ENCODE measurements at places on chromosomes 4 and X. TPM values are rescaled to one million over a fixed set of nuclear protein-coding genes. Genes with fewer than 3 reads are reported as not detected.

Gene ETDB
- not detected for total RNA-seq

DNA sequence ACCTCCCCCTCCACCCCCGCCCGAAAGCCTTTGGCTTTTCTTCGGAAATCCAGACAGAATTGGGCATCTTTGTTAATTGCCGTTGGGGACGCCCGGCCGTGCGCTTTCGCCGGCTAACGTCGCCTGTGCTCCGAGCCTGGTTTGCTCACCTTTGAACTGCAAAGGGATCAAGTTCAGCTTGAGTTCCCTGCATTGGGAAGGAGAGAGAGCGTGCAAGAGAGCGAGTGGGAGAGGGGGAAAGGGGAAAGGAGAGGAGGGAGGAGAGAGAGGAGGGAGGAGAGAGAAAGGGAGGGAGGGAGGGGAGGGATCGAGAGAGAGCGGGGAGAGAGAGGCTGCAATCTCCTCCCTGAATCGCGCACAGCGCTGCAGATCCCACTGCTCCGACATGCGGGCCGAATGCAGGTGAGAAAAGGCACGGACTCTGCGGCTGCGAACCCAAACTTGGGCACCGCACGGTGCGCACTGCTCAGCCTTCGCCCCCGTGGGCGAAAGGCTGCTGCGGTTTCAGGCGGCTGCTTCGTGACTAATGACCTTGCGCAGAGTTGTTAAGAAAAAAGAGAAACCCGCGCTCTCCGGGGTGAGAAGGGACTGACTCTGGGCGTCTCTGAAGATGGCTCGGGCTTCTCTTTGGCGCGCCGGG is at the start of gene PCDH7:
Gene PCDH7 (plus strand): TSS at position 349 of the 640 bp plus-strand sequence. CDS start 1,054 bp downstream, outside the sequence.
- peak within 1 kb of the TSS; percentile 52 for H3K27ac ChIP-seq
- H3K36me3 ChIP-seq, result no peaks in the 10 kb centered on the region
- H3K27me3 ChIP-seq, result peaks cover 12% of the 10 kb centered on the region
- peak within 1 kb of the TSS; percentile 58 for H3K4me3 ChIP-seq
- H3K4me1 ChIP-seq, result no peaks in the 10 kb centered on the region

Gene STK26
- 10.2 TPM for total RNA-seq

Gene SPACA5
- not detected for total RNA-seq

DNA sequence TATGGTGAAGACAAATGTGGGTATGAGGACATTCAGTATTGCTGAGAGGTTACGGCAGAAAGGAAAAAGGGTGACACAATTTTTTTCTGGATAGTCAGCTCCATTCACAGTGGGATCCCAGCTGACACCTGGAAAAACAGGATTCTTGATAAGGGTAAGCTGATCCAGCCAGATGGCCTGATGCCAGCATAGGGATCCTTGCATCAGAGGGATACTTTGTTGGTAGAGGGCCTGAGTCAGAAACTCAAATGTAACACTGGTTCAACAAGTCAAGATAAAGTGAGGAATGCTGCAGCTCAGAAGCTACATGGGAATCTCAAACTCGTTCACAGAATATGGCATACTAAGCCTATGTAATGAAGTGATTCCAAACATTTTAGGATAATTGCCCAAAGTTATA is 726.7 kb downstream of the C4orf33 start:
- H3K4me1 ChIP-seq, result no peaks in the 10 kb centered on the region
- H3K4me3 ChIP-seq, result no peak overlapping the region
- DNase-seq, result no peak
- no peak overlapping the region for H3K27ac ChIP-seq
- no peaks in the 10 kb centered on the region for H3K36me3 ChIP-seq
- no peaks in the 10 kb centered on the region for H3K27me3 ChIP-seq

DNA sequence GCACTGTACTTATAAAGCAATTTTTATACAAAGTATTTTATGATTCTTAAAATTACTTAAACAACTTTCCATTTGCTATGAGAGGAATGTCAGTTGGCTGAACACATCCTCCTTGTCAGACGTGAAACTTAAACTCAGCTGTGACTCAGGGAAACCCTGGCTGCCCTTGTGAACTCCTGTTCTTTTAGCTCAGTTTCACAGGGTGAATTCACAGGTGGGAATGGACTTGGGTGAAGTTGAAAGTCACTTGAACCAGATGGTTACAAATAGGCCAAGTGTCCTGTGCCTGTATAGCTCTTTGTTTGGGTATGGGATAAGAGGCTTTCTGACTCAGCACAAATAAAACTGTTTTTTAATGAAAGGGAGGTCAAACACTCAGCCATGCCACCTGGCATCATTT is 67.4 kb upstream of the FAM47B start:
- no peak overlapping the region for H3K27ac ChIP-seq
- H3K27me3 ChIP-seq, result no peaks in the 10 kb centered on the region
- no peaks in the 10 kb centered on the region for H3K4me1 ChIP-seq
- no peaks in the 10 kb centered on the region for H3K36me3 ChIP-seq
- H3K4me3 ChIP-seq, result no peak overlapping the region

DNA sequence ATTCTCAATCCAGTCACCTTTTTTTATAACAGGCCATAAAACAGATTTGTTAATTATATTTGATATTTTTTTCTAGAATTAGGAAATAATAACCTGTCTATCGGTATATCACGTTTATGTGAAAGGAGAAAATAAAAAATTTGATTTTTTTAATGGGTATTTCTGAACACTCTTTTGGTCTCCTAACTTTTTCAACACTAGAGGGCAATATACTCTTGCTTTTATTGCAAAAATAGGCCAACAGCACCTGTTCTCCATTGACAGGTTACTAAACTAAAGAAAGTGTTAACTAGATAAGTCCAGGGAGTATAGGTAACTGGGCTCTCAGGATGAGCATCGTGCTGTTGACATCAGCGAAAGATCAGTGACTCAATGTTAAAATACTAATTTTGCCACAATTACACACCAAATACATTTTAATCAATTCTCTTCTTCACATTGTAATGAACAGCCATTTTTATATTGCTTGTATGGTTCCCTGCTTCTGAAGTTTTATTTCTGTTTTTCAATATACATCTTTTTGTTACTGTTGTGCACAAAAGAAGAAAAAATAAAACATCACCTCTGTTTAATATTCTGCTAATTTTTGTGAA is 22.8 kb downstream of the NDST4 start:
- DNase-seq, result no peak
- H3K27me3 ChIP-seq, result no peaks in the 10 kb centered on the region
- H3K4me1 ChIP-seq, result no peaks in the 10 kb centered on the region
- no peaks in the 10 kb centered on the region for H3K36me3 ChIP-seq
- H3K27ac ChIP-seq, result no peak overlapping the region

GRCh38 chrX:44775726-44776125 is 68.1 kb upstream of the DUSP21 start:
- no peaks in the 10 kb centered on the region for H3K27me3 ChIP-seq
- H3K4me3 ChIP-seq, result no peak overlapping the region
- H3K27ac ChIP-seq, result no peak overlapping the region
- no peaks in the 10 kb centered on the region for H3K36me3 ChIP-seq
- no peaks in the 10 kb centered on the region for H3K4me1 ChIP-seq
- DNase-seq, result no peak

Gene SSX2B
- not detected for total RNA-seq

Gene SLC7A11
- 0.47 TPM for total RNA-seq

DNA sequence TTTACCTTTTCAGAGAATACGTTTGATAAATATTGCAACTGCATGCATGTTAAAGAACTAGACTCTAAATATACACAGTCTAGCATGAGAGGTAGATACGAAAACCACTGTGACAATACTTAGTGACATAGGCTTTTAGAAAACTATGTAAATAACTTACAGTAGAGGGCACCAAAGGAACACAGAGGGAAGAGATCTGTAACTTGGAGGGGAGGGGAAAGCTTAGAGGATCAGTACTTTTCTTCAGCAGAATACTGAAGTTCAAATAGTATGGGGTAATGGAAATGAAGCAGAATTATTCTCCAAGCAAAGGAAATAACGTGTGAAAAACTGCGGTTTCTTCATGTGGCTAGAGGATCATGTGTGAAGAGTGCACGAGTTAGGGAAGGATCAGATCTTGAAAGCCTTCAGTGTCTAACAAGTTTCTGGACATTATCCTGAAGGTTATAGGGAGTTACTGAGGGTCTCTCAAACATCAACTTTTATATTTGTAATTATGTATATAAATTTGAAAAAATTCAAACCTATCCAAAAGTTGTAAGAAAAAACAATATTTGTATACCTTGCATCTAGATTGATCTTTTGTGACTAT is 264.3 kb downstream of the NPFFR2 start:
- no peaks in the 10 kb centered on the region for H3K4me1 ChIP-seq
- H3K27me3 ChIP-seq, result no peaks in the 10 kb centered on the region
- H3K27ac ChIP-seq, result no peak overlapping the region
- H3K4me3 ChIP-seq, result no peak overlapping the region
- H3K36me3 ChIP-seq, result no peaks in the 10 kb centered on the region

DNA sequence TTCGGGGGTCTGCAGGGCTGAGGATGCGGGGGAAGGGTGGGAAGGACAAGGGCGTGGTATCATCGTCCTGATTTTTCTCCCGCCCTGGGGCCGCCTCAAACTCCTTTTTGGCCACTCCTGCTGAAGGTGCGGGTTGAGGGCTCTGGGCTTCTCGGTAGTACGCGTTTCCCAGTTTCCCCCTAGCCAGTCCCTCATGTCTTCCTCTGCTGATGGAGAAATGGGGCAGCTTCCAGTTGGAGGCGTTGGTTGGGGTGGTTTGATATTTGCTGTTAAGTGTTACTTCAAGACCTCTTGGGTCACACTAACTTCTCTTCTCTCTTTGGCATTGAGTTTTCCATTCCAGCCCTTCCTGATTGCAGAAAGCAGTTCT is 482 bp downstream of the GSTCD start:
- H3K36me3 ChIP-seq, result no peaks in the 10 kb centered on the region
- H3K27me3 ChIP-seq, result no peaks in the 10 kb centered on the region
- no peak for DNase-seq

DNA sequence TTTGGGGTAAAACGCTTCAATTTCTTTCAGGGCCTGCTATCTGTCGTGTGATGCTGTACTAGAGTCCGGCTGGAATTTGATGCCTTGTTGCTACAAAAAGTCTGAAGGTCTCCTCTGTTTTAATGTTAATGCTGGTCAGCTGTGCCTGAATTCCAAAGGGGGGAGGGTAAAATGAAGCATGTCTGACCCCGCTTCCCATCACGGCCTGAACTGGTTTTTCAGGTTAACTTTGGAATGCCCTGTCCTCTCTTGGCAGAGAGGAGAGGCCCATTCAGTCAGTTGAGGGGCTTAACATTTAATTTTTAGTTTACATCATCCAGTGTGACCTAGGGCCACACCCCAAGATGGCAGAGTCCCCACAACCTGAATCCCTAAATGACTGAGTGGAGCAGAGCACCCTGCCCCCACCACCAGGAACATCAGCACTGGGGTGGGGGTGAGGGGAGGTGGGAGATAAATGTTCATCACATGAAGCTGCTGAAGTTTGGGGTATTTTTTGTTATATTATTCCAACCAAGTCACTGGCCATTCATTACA is 47.9 kb upstream of the GPR78 start:
- H3K27ac ChIP-seq, result no peak overlapping the region
- no peak overlapping the region for H3K4me3 ChIP-seq
- no peaks in the 10 kb centered on the region for H3K4me1 ChIP-seq
- H3K27me3 ChIP-seq, result no peaks in the 10 kb centered on the region
- no peak for DNase-seq
- H3K36me3 ChIP-seq, result no peaks in the 10 kb centered on the region

GRCh38 chrX:84144991-84145390 is 43.0 kb downstream of the RPS6KA6 start:
- no peaks in the 10 kb centered on the region for H3K4me1 ChIP-seq
- no peak overlapping the region for H3K27ac ChIP-seq
- no peaks in the 10 kb centered on the region for H3K36me3 ChIP-seq
- H3K4me3 ChIP-seq, result no peak overlapping the region
- no peak for DNase-seq

- no peaks in the 10 kb centered on the region for H3K4me1 ChIP-seq
- H3K27ac ChIP-seq, result no peak overlapping the region
- no peak overlapping the region for H3K4me3 ChIP-seq
- no peaks in the 10 kb centered on the region for H3K27me3 ChIP-seq
- H3K36me3 ChIP-seq, result no peaks in the 10 kb centered on the region
- no peak for DNase-seq
Observed at GRCh38 chr4:186772936-186773487, 49.4 kb upstream of the FAT1 start.

- no peak for DNase-seq
- no peaks in the 10 kb centered on the region for H3K36me3 ChIP-seq
- H3K27me3 ChIP-seq, result no peaks in the 10 kb centered on the region
- no peaks in the 10 kb centered on the region for H3K4me1 ChIP-seq
Observed at GRCh38 chr4:173448103-173448502, 49.2 kb upstream of the SCRG1 start.

GRCh38 chrX:124093222-124093621 is 131.7 kb downstream of the STAG2 start:
- H3K4me1 ChIP-seq, result no peaks in the 10 kb centered on the region
- no peak overlapping the region for H3K27ac ChIP-seq
- no peaks in the 10 kb centered on the region for H3K36me3 ChIP-seq
- no peaks in the 10 kb centered on the region for H3K27me3 ChIP-seq
- no peak overlapping the region for H3K4me3 ChIP-seq
- no peak for DNase-seq

Gene SPARCL1
- total RNA-seq, result 119 TPM

Gene RHOXF2
- total RNA-seq, result not detected

GRCh38 chrX:16185725-16186136 is 18.4 kb downstream of the MAGEB17 start:
- DNase-seq, result no peak
- H3K4me3 ChIP-seq, result no peak overlapping the region
- H3K27me3 ChIP-seq, result no peaks in the 10 kb centered on the region

Gene NKRF
- total RNA-seq, result 4.0 TPM

DNA sequence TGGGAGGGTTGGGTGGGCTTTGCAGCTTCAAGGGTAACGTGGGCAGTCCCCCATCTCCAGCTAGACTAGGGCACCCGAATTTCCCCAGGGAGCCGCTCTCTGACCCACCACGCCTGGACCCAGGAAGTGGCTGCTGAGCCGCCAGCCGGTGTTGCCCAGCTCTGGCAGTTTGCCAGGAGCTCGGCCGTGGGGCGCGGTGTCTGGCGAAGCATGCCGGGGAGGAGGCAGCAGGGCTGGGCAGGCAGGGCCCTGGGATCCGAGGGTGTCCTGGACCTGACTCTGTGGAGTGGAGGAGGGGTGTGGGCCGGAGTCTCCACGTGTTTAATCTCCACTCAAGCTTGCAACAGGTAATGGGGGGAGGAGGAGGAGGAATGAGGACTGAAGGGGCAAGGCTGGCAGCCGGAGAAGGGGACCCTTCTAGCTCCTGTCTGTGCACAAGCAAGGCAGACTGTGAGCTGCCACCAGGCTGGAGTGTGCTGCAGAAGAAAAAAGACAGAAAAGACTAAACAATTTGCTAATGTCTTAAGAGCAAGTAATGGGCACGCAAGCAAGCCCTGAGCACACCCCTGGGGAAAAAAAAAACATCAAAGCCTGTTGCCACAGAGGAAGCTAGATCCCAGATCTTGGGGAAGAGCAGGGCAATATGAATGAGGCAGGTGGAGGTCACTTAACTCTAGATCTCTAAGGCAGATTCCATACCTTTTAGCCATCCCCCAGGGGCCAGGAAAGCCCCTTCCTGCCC is 2.4 kb downstream of the LONRF3 start:
- H3K4me1 ChIP-seq, result no peaks in the 10 kb centered on the region
- H3K36me3 ChIP-seq, result no peaks in the 10 kb centered on the region
- peak overlapping the region; percentile 43 for H3K27ac ChIP-seq
- no peaks in the 10 kb centered on the region for H3K27me3 ChIP-seq

Gene GRPR
- not detected for total RNA-seq

Gene HCFC1
- total RNA-seq, result 52.0 TPM

Gene GSX2
- total RNA-seq, result not detected

Gene DGAT2L6
- not detected for total RNA-seq
